Spinal cord (tissue), 10 donors: ENCODE measurements at places on chromosomes 7 and 10. TPM values are rescaled to one million over a fixed set of nuclear protein-coding genes. Genes with fewer than 3 reads are reported as not detected.

The PLAU gene
- 5.3 TPM for total RNA-seq

The AKR1C8 gene
- total RNA-seq: 0.20 TPM

The RNF133 gene
- total RNA-seq: 1.2 TPM

- DNase-seq: peak; percentile 47
Observed at GRCh38 chr7:27097686-27098577, 2.1 kb upstream of the HOXA1 start.

DNA sequence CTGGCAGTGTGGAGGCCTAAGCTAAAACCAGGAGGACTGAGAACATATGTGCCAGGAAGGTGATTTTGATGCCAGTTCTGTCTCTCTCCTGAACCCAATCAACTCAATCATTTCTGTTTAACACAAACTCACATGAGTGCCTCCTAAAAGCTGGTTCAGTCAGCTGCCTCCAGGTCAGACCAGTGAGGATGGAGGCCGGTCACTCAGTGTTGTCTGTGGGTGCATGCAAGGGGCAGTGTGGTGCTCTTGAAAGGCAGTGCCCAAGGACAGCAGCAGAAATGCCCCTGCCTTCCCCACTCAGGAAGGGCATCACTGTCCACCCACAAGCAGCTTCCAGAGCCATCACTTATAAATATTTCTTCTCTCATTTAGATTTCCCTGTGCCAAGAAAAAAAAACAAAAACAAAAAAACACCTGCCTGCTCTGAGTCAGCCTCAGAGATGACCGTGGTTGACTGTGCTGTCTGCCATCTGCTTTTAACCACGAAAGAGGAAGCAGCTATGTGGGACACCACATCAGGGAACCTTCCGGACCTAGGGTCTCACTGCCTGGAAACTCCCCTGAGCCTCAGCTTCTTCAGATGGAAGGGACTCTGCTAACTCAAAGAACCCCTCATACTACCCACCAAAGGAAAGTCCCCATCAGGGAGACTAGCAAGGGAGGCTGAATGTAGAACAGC, 39.1 kb downstream of the VOPP1 start:
- no peak for DNase-seq

- no peak for DNase-seq
Observed at GRCh38 chr7:2494191-2495130, 18.3 kb upstream of the GRIFIN start.

GRCh38 chr10:78764436-78764835, 304.3 kb upstream of the ZMIZ1 start:
- no peak for DNase-seq

- DNase-seq: no peak
Observed at GRCh38 chr10:1044146-1044545, 4.8 kb downstream of the IDI1 start.

- DNase-seq: no peak
Observed at GRCh38 chr7:155947051-155947450, 134.8 kb upstream of the SHH start.

- DNase-seq: no peak
Observed at GRCh38 chr7:107917763-107918651, 27.0 kb downstream of the DLD start.

DNA sequence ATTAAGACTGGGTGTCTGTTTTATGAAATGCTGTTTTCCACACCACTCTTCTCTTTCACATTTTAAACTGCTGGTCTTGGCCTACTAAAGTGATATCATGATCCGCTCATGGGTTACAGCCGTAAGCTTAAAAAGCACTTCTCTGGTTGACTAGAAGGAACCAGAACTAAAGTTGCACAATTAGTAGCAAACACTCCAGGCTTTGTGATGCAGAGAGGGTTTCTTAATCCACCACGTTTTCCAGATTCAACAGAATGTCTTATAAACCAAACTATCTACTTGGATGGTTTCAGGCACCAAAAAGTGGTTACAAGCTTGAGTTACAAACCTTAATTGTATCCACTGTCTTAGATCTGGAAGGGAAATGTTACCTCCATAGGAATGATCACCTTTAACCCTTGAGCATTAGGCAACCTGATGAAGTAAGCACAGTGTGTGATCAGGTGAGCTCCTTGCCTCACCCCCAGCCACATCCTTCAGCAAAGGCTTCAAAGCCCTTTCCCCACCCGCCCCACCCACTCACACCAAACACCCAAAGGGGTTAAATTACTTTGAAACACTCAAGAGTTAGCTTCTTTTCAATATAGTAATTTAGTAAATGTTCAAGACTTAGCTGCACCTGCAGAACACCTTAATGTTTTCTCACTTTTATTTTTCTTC, 3.5 kb downstream of the ELMO1 start:
- no peak for DNase-seq

DNA sequence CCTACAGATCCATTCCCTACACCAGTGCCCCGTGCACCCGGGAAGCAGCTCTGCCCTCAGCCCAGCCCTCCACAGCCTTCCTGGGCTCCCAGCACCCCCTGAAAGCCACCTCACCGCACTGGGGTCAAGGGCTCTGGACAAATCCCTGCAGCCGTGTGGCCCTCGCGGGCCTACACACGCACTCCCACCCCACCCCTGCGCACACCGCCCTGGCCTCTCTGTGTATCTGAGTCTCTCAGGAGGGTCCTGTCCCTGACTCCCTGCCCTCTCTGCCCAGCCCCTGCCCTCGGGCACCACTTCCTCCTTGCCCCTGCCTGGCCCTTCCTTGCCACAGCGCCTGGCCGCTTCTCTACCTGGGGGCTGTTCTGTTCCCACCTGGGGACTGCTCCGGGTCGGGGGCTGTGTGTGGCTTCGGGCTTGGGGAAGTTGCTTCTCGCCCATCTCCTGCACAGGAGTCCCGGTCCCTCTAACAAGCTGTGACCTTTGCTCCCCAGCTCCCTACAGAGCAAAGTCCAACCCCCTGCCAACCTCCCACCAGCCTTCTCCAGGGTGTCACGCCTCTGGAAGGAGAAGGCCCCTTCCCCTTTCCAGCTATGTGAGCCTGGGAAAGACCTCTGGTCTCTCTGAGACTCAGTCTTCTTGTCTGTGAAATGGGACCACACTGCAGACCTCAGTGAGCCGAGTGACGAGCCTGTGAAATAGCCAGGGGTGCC, 1.5 kb downstream of the TMEM184A start:
- no peak for DNase-seq

- peak; percentile 43 for DNase-seq
Observed at GRCh38 chr10:22927661-22928403, at the start of gene ARMC3. ARMC3 (plus strand) TSS chr10:22928053; CDS start chr10:22931997, 3,944 bp downstream.

DNA sequence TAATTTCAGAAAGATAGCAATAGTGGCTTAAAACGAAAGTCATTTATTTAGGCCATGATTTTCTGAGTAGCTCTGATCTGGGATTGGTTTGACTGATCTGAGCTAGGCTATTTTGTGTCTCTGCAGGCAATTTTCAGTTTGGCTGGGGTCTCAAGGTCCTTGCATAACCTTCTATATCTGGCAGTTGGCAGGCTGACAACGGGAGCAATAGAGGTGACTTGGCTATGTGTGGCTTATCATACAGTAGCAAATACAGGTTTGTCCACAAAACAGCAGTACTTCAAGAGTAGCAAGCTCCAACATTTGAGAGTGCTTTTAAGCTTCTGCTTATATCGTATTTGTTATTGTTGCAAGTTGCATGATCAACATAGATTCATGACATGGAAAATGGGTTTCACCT, 1167.3 kb upstream of the CELF2 start:
- DNase-seq: no peak

- peak; percentile 39 for DNase-seq
Observed at GRCh38 chr10:86364491-86365345, 1.9 kb downstream of the GRID1 start.

- no peak for DNase-seq
Observed at GRCh38 chr10:113445736-113446135, 107.1 kb upstream of the HABP2 start.

DNA sequence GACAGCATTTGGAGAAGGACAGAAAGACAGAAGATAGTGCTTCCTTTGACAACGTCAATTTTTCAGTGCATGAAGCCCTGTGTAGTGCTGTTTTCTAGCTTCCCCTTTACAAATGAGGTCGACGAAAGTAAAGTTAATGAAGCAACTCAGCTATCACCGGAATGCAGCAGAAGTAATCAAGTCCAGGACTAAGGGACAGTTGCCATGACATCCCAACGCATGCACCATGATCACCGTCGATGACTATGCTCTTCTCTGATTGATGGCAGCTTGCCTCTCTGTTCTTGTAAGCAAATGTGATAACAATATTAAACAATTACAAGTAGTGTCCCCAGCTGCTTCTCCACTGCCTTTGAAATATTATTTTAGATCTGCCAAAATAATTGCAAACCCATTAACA, 205.8 kb downstream of the FRMD4A start:
- no peak for DNase-seq
